Right renal pelvis (tissue), 4 donors: ENCODE measurements at places on chromosomes 1 and 21. TPM values are rescaled to one million over a fixed set of nuclear protein-coding genes. Genes with fewer than 3 reads are reported as not detected.

DNA sequence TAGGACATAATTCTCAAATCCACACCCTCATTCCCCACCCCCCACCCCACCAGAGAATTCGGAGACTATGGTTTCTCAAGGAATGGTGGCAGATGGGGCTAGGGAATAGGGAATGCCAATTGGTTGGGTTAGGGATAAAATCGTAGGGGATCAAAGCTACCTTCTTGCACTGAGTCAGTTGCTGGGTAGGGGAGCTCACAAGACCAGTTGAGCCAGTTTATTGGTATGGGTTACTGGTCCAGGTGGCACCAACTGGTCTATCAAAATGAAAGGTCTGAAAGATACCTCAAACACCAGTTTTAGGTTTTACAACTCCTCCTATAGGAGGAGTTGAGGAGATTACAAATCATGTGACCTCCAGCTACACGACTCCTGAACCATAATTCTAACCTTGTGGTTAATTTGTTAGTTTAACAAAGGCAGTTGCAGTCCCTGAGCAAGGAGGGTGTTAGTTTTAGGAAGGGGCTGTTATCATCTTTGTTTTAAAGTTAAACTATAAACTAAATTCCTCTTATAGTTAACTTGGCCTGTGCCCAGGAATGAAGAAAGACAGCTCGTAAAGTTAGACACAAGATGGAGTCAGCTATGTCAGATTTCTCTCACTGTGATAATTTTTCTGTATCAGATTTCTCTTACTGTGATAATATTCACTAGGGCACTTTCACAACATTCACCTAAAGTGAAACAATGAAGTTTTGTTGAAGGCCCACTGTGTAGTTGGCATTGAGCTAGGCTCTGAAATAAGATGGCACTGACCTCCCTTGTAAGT, 2.5 kb downstream of the SHISAL2A start:
- DNase-seq: no peak

DNA sequence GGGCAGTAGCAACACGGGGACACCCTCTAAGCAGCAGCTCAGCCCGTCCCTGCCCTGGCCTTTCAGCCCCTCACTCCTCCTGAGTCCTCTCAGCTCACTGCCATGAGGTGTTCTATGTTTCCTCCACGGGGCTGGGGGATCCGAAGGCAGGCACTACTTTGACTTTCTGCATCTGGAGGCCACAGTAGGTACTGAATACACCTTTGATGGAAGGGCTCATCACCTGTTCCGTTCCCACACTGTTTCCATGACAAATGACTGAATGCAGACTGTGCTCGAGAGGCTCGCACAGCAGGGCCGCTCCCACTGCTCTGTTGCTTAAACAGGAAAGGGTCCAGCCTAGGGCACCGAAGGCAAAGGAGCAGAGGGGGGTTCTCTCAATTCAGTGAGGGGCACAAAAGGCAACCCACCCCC, 77.6 kb upstream of the DNAH14 start:
- DNase-seq: no peak

DNA sequence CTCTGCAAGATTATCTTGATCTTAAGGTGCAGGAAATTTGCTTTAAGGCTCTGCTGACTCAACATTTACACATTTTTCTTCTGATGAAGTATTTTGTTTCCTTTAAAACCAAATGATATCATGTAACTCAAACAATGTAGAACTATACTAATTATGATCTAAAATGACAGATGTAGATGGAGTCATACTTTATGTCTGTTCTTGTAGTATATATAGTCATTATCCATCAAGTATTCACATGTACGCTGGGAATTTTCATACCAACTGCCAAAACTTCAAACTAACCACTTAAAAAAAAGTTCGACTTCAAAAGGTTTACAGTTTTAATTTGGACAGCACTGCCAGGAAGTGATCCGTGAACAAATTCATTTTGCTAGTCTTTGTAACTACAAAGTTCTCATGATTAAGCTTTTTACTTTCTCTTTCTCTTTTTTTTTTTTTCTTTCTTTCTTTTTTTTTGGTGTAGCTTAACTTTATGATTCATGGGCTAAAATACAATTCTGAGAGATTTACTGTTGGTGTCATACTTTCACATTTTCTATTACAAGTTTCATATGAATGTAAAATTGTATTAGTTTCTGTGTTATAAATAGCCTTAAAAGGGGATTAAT, 509.0 kb upstream of the CXADR start:
- no peak for DNase-seq

GRCh38 chr1:54132495-54132894, 20.3 kb downstream of the CDCP2 start:
- no peak for DNase-seq

DNA sequence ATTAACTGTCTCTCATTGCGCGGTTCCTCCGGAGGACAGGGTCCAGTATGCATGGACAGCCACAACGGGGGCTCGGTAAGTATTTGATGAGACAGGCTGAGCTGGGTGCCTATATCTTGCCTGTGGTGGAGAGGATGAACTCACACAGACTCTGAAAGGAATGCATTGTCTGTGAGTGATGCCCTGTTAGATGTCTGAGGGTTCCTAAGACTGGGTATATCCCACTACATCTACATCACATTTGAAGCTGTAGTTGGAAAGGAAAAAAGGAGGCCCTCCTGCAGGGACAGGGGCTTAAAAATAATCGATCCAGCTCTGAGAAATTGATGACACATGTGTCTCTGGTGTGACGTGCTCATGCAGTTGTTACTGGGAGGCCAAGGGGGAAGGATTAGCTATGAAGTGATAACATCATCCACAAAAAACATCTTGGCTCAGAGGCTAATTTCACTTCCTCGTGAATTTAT, 1.9 kb downstream of the ADARB1 start:
- no peak for DNase-seq

DNA sequence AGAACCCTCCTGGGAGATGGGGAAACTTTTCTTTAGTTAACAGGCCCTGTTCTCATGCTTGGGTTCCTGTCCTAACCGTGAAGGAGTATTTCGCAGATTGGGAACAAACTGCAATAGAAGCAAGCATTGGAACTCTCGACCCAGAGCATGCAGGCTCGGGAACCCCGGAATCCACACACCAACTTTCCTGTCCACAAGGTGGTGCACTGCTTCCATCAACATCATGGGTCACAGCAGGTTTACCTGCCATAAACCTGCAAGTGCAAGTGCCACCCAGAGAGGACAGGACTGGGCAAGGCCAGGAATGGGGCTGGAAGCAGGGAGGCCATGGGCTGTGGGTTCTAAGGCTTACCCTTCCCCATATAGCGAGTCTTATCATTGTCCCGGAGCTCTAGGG, 6.9 kb downstream of the ENO1 start:
- DNase-seq: no peak

- DNase-seq: no peak
These were observed 508.0 kb downstream of the OMA1 start for GRCh38 chr1:58038574-58038973.

- no peak for DNase-seq
These were observed 218.1 kb downstream of the FMN2 start for GRCh38 chr1:240309769-240310168.

GRCh38 chr1:29238620-29239002, 2.3 kb downstream of the PTPRU start:
- no peak for DNase-seq

DNA sequence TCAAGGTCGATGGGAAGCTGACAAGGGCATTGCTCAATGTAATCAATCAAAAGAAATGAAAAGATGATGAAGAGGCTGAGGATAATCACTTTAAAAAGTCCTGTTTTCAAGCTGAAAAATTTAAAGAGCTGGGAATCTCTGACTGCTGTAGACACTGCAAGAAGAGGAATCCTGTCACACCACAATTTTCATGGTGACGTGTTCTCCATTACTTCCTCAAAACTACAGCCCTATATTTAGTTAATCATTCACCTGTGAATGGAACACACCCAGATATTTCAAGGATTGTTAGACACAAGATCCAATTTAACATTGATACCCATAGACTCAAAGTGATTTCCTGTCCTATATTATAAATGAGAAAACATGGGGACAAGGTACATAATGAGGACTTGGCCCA, 1048.3 kb downstream of the AMY1C start:
- no peak for DNase-seq

DNA sequence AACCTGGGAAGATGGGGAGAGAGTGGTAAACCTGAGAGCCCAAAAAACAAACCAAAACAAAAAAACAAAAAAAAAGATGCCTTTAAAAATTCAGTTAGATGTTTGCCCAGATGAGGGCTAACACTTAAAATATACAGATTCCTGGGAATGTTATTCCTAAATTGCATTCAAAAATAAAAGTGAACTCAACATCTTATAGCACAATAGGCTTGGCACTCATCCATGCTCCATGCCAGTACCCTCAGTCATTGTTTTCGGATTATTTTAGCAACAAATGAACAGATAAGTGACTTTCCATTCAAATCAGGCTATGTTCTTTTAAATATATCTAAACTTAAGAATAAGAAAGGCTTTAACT, 3.7 kb downstream of the ATP1A1 start:
- DNase-seq: no peak

DNA sequence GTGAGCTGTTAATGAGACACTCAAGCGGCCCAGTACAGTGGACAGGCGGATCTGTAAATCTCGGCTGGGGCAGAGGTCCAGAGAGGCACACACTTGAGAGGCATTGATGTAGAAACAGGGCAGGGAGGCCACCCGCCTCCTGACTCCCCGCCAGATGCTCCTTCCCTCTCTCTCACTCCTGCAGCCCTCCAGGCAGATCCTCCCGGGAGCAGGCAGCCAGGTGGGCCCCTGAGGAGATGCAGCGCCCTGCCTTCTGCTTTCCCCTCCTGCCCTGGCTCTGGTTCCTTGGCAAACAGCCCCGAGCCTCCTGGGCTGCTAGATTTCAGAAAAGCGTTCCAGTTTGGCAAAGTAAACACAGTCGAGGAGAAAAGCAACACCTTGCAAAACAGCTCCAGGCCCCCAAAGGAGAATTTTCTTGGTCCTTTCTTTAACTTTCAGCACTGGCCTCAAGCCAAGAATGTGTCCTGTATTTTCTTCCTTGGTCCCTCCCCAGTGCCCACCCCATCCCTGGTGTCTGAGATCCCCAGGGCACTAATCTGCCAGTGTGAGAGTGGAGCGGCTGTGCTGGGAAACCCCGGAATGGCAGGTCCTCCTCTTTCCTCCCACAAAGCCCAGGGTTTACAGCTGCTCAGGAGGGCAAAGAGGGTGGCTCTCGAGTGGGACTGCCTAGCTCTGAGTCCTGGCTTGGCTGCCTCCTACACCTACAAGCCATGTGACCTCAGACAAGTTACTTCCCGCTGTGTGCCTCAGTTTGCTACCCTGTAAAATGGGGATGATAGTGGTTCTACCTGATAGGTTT, 29.4 kb upstream of the IFNLR1 start:
- no peak for DNase-seq

DNA sequence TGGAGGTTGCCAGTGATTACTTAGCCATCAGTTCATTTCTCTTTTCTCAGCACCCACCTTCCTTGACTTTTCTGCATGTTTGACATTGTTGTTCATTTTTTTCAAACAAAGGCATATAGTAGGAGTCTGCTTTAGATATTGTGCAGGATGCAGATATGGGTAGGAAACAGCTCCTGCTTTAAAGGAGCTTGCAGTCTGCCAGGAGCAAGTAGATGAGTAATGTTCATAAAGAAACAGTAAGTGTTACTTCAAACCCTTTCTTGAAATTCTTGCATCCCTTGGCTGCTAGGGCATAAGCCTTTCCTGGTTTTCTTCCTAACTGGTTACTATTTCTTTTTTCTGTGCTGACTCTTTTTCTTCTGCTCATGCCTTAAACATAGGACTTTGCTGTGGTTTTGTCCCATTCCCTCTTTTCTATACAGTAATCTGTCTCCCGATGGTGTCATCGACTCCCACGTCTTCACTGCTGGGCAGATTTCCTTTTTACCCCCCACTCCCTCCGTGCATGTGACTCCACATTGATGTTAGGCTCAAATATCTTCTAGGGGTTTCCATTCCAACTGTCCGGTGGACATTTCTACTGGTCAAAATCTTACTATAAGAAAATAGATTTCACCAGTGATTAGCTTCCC, 20.4 kb downstream of the PTGFRN start:
- no peak for DNase-seq

GRCh38 chr1:177703888-177704446, 265.9 kb downstream of the SEC16B start:
- DNase-seq: no peak

DNA sequence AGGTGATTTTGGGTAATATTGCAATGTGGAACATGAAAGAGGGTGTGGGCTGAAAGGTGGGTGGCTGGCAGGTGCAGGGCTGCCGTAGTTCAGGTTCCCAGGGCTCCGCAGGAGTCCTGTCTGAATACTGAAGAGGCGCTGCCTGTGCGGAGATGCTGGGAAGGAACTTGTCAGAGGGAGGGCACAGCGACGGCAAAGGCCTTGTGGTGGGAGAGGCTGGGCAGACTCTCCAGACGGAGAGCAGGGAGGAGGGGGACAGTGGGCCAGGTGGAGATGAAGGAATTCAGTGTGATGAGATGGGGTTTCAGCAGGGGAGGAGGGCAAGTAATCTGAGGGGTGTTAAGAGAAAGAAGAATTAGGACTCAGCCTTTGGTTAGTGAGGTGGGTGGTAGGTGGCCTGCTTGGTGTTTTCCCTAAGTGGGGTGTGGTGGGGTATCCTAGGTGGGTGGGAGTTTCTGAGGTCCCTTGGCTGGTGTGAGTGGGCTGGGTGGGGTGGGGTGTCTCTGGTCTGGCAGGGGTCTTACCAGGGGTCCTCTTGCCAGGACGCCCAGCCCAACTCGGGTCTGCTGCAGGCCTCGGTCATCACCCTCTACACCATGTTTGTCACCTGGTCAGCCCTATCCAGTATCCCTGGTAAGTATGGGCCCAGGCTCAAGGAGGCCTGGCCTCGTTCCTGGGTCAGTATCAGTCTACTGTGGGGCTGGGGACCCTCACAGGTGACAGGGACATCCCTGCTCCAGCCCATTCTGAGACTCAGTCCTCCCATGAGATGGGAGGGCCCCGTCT, 15.6 kb downstream of the SERINC2 start:
- no peak for DNase-seq

DNA sequence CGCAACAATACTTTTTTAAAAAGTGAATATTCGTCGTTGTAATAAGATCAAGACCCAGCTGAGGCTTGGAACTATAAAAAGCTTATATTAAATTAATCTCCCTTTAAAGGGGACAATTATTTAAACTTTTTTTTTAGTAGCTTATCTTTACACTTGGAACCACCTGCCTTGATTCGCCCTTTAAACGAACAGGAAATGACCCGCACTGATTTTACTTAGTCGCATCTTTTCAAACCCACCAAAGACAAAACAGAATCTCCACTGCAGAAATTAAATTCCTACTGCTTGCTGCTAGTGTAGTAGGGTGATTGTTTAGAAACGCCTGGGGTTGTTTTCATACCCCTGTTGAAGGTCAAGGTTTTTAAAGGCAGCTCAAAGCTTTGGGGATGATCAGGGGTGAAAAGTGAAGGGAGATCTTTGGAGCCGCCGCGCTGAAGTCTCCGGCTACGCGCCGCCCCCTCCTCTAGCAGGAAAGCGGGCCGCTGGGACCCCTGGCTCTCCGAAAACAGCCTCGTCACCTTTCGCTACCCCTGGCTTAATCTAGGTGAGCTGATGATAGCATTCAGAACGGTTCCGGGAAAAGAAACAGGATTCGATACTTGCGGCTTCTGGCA, 163.4 kb downstream of the RUNX1 start:
- no peak for DNase-seq

The DNALI1 gene
- polyA plus RNA-seq: 64.3 TPM

The OR2T2 gene
- not detected for polyA plus RNA-seq

The CLCNKB gene
- 41.6 TPM for polyA plus RNA-seq

The AMY1A gene
- polyA plus RNA-seq: 0.26 TPM

The PLPPR5 gene
- polyA plus RNA-seq: 2.0 TPM

The MANEAL gene
- 4.3 TPM for polyA plus RNA-seq

The SAMSN1 gene
- polyA plus RNA-seq: 5.5 TPM

The FAM177B gene
- polyA plus RNA-seq: not detected

The FOXJ3 gene
- polyA plus RNA-seq: 33.4 TPM

The IL20 gene
- not detected for polyA plus RNA-seq

The ADCY10 gene
- 0.39 TPM for polyA plus RNA-seq
